ENCODE measurements at places on chromosomes 7 and 10. TPM values are rescaled to one million over a fixed set of nuclear protein-coding genes. Genes with fewer than 3 reads are reported as not detected.

DNA sequence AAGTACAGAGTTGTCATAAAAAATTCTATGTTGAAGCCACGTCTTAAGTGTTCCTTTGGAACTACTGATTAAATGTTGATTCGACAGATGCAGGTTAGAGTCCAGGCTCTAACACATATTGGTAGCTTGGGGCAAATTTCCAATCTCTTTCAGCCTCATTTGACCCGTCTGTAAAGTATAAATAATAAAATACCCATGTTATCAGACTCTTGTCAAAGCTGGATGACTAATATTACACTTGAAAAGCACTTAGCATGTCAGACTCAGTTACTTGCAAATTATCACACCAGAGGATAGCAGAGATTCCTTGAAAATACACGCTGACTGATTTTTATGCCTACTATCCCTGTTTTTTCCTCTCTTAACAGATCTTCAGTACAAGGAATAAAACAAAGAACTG is 18.1 kb upstream of the MACC1 start:
- no peaks in the 10 kb centered on the region for H3K27me3 ChIP-seq
- H3K27ac ChIP-seq = no peak overlapping the region
- DNase-seq = no peak
- no peak overlapping the region for H3K4me3 ChIP-seq
- H3K4me1 ChIP-seq = no peaks in the 10 kb centered on the region

DNA sequence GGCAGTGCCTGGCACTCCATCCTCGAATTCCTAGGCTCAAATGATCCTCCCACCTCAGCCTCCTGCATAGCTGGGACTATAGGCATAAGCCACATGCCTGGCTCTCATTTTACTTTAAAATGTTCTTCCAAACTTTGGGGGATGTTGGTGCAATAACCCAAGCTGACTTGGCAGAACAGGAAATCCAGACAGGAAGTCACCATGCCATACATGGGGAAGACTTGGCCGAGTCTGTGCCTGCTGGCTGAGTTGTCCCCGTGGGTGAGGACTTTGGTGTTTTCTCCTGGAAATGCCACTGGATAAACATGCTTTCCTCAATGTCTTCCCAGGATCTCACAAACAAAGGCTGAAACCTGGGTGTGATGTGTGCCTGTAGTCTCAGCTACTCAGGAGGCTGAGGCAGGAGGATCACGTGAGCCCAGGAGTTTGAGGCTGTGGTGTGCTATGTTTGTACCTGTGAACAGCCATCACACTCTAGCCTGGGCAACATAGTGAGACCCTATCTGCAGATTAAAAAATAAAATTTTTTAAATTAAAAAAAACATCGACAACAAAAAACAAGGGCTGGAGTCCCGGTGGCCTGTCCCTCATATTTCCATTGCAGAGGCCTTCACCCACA is 19.8 kb downstream of the HKDC1 start:
- H3K4me3 ChIP-seq = no peak overlapping the region
- no peaks in the 10 kb centered on the region for H3K36me3 ChIP-seq
- no peak overlapping the region for H3K27ac ChIP-seq
- no peaks in the 10 kb centered on the region for H3K27me3 ChIP-seq

- no peak for DNase-seq
- no peak overlapping the region for H3K4me3 ChIP-seq
- peaks cover 5% of the 10 kb centered on the region for H3K36me3 ChIP-seq
- no peaks in the 10 kb centered on the region for H3K27me3 ChIP-seq
These were observed 176.5 kb upstream of the KCTD7 start for GRCh38 chr7:66452165-66452564.

Gene C10orf67
- total RNA-seq = 0.49 TPM

GRCh38 chr10:97685395-97685958 is 1.6 kb downstream of the AVPI1 start:
- H3K36me3 ChIP-seq = no peaks in the 10 kb centered on the region
- H3K27ac ChIP-seq = no peak overlapping the region
- H3K4me3 ChIP-seq = no peak overlapping the region
- no peaks in the 10 kb centered on the region for H3K27me3 ChIP-seq
- DNase-seq = no peak

DNA sequence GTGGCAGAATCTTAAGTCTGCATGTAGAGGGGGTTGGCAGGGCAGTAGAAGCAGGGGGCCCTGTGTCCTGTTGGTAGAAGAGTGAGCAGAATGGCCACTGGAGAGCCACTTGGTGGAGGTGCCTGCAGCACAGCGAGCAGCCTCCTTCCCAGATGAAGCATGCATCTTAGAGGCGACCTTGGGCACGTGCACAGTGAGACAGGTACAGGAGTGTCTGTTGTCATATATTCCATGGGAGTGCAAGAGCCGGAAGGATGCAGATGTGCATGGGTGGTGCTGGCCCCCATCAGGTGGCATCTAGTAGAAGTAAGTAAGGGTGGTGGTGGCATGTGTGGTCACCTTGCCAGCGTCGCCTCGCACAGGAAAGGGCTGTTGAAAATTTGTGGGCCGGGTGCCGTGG is 53.9 kb downstream of the CUX1 start:
- H3K27me3 ChIP-seq = no peaks in the 10 kb centered on the region
- H3K36me3 ChIP-seq = no peaks in the 10 kb centered on the region
- H3K27ac ChIP-seq = no peak overlapping the region
- no peak for DNase-seq
- H3K4me1 ChIP-seq = no peaks in the 10 kb centered on the region

- peaks cover 2% of the 10 kb centered on the region for H3K4me1 ChIP-seq
- H3K4me3 ChIP-seq = no peak overlapping the region
- no peak for DNase-seq
- no peaks in the 10 kb centered on the region for H3K36me3 ChIP-seq
- no peak overlapping the region for H3K27ac ChIP-seq
- H3K27me3 ChIP-seq = no peaks in the 10 kb centered on the region
These were observed 26.5 kb downstream of the CCNY start for GRCh38 chr10:35362701-35363350.

GRCh38 chr10:70967591-70968587 is 79.5 kb upstream of the PCBD1 start:
- H3K36me3 ChIP-seq = no peaks in the 10 kb centered on the region
- no peaks in the 10 kb centered on the region for H3K4me1 ChIP-seq
- H3K27me3 ChIP-seq = peaks cover 3% of the 10 kb centered on the region
- no peak overlapping the region for H3K27ac ChIP-seq
- H3K4me3 ChIP-seq = no peak overlapping the region

DNA sequence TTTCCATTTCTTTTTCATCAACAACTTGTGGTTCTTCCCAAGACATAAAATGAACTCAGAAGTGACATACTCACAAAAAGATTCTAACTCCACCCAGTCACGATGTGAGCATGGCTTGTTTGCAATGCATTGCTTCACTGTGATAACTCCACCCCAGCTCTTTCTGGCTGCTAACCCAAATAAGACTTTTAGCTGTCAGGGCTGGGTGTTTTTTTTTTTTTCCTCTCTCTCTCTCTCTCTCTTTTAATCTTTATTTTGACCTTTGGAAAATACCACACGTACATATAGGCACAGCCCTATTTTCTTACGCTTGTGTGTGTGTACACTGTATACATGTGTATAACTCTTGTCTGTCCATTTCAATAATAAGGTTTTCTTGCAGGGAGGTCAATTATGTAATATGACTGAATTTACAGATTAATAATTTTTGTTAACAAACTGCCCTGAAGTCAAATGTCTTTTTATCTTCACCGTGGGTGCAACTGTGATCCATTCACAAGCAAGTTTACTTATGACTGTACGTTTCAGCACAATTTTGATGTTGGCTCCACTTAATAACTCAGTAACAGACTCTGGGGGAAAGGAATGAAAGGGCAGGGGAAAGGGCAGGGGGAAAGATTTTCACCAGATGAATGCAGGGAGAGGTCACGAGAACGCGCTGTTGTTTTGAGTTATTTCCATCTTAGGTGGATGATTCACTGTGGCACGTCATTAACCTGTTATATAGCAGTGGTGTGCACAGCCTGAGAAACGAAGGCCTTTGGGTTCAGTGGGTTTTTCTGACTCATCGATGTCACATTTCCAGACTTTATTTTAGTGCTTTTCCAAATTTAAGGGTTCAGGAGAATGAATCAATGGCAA is 49.1 kb downstream of the APBB1IP start:
- H3K4me3 ChIP-seq = peak overlapping the region; percentile 82
- peaks cover 19% of the 10 kb centered on the region for H3K36me3 ChIP-seq
- H3K4me1 ChIP-seq = peaks cover 70% of the 10 kb centered on the region

DNA sequence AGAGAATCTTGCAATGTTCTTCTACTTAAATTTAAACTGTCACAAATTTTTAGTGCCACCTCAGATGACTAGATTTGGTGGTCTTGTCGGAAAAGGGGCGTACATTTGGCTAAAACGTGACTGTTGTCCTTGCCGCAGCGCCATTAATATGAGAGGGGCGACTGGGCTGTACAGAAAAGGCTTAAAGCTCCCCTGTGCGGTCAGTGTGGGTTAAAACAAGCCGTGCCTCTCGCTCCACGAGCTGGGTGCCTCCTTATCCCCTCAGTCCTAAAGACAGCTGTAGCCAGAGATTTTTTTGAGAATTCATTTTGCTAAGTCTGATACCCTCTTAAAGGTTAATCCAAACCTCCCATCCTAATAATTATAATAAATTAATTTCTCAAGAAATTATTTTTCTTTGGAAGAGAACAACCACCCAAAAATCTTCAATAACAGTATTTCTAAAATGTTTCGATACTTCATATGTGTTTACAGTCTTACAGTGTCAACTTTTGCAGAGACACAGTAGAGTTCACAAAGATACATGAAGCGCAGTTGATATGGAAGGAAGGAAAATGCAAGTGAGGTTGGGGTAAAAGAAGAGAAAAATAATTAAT is 68.6 kb downstream of the C7orf25 start:
- H3K36me3 ChIP-seq = no peaks in the 10 kb centered on the region
- no peak overlapping the region for H3K27ac ChIP-seq
- H3K4me3 ChIP-seq = no peak overlapping the region
- peak; percentile 9 for DNase-seq
- peaks cover 6% of the 10 kb centered on the region for H3K27me3 ChIP-seq

GRCh38 chr7:93817526-93817925 is 73.0 kb downstream of the TFPI2 start:
- DNase-seq = no peak
- H3K27ac ChIP-seq = no peak overlapping the region
- no peaks in the 10 kb centered on the region for H3K27me3 ChIP-seq
- H3K4me1 ChIP-seq = no peaks in the 10 kb centered on the region

Gene PON1
- not detected for total RNA-seq

Gene A1CF
- not detected for total RNA-seq

Measured in CD4-positive, CD25-positive, alpha-beta regulatory T cell (primary cell).